T47D (cell line): ENCODE measurements at places on chromosomes 13 and 19.
A peak's percentile ranks its signal among the peaks of the same experiment; 100 is the strongest.

DNA sequence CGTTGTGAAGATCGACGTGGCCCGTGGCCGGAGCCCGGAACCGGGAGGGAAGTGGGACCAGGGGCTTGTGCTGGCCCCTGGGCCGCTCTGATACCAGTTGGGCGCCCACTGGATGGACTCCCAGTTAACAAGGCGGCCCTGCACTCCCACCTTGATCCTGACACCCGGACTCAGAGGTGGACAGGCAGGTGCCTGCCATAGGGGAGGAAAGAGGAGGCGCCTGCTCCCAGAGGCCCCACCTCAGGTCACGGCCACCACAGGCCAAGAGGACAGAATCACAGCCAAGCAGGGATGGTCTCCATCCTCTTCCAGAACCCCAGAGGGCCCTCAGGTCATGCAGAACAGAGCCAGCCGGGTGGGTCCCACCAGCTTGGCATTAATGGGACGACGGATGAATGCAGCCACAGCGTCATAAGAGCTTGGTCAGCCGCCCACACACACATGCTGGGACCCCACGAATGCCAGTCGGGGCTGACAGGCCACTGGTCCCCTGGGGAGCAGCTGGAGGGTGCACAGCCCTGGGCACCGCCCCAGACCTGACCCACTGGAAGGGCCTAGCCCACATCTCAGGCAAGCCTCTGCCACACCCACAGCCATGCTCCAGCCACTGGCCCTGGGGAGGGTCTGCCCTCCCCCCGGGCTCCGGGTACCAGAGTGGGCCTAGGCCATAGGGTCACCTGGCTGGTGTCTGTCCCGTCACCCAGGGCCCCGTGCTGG is 9.6 kb upstream of the KLF16 start:
- no peak for DNase-seq

- no peak for DNase-seq
Measured at GRCh38 chr13:49021953-49022352, 46.2 kb downstream of the FNDC3A start.

GRCh38 chr13:60772726-60773125 is 375.7 kb downstream of the TDRD3 start:
- DNase-seq, result no peak

GRCh38 chr13:44574466-44574855 is 1.7 kb downstream of the TSC22D1 start:
- no peak for DNase-seq

GRCh38 chr19:3723883-3724282 is 15.7 kb downstream of the TJP3 start:
- DNase-seq, result no peak

DNA sequence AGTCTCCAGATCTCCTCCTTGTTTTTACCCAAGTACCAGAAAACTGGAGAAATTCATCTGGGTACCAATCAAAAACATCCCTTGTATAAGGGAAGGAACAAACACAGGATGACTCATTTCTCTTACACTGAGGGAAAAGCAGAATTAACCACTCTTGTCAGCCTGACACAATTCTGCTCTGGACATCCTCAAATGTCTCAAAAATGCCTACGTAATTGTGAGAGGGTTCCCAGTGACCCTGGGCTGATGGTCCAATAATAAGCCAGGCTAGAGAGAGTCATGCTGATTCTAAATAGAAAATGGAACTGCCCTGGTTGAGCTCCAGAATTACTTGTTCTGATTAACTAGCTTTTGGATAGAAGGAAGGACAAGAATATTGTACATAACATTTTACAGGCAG is 14.5 kb downstream of the ZNF708 start:
- no peak for DNase-seq

- no peak for DNase-seq
Measured at GRCh38 chr13:20043207-20043925, 84.8 kb downstream of the ZMYM2 start.

DNA sequence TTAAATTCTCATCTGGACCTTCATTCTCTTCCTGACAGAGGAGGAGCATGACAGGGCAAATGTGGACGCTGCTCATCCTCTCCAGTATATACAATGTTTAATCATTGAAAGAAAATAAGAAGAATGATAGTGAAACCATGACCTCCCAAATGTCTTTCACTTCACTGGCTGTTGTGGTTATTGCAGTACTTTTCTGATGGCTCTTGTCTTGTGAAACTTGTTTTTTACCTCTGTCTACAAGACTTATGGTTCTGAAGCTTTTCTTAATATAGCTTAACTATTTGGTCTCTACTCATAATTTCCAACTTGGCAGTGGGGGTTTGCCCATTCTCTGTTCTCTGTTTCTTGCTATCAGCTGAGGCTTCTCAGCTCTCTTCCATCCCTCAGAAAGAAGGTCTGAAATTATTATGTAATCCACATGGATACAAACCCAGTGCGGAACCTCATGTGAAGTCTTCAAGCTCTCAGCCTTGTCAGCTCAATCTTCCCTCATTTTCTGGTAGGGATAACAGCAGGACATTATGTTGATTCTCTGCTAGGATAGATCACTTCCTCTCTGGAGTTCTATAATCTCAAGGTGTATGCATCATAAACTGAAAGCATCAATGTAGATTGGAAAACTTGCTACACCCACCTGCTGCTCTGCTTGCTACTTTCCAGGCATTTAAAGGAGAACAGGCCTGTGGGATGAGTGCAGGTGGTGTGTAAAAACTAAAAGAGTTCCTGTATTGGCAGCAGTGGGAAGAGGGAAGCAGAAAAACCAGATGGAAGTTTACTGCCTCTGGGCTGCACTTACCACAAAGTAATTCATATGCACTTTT is 250.3 kb upstream of the HTR2A start:
- DNase-seq, result no peak

DNA sequence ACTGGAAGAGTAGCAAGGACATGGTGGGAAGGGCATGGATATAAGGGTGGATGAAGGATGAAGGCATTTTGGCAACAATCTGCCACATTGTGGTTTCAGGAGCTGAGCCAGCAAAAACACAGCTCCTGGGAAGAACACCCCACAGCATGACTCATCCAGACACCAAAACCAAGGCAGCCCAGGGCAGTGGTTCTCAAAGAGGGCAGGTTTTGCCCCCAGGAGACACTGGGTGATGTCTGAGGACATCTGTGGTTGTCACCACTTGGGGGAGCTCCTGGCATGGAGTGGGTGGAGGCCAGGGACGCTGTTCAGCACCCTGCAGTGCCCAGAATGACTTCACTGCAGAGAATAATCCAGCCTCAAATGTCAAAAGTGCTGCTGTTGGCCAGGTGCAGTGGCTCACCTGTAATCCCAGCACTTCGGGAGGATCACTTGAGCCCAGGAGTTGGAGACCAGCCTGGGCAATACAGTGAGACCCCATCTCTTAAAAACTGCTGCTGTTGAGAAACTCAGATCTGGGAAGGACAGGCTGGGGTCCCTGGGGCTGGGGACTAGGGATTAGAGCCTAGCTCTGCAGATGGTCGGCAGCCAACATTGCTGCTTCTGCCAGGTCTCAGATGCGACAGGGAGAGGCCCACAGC is 16.1 kb downstream of the ZFR2 start:
- peak; percentile 41 for DNase-seq

DNA sequence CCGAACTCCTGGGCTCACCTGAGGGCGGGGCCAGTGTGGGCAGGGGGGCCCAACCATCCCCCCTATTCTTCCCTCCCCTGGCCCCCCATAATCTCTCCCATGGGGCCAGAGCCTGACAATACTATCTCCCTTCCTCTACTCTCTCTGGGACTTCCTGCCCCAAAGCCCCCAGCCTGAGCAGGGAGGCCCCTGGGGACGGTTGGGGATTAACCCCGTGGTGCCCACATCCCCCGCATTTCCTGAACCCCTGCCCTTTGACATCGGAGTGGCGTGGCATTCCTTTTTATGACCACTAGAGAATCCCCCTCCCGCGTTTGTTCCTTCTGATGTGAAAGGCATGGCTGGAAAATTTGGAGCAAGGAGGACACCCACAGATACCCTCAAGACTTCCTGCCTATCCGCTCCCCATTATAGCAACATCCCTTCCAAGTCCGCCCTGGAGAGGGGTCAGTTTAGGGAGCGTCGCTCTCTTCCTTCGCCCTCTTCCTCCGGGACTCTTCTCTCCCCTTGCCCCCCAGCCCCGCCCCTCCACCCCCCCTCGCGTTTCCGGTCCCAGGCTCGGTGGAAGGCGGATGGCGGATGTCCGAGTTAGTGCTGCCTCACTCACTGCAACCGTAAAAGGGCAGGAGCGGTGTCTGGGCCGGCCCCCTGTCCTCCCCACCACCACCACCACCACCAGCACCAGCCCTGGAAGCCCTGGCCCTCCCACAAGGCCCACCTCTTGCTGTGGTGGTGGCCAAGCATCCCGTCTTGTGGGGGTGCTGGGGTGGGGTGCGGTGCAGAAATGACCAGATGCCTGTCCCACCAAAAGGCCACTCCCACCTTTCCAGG is 1.8 kb downstream of the VASP start:
- DNase-seq, result peak; percentile 61

GRCh38 chr19:6667114-6667627 is 2.8 kb downstream of the TNFSF14 start:
- no peak for DNase-seq

GRCh38 chr19:42420055-42420544 is 7.1 kb downstream of the LIPE start:
- DNase-seq, result peak; percentile 47

- DNase-seq, result no peak
Measured at GRCh38 chr13:93037780-93038179, 188.8 kb upstream of the GPC6 start.

DNA sequence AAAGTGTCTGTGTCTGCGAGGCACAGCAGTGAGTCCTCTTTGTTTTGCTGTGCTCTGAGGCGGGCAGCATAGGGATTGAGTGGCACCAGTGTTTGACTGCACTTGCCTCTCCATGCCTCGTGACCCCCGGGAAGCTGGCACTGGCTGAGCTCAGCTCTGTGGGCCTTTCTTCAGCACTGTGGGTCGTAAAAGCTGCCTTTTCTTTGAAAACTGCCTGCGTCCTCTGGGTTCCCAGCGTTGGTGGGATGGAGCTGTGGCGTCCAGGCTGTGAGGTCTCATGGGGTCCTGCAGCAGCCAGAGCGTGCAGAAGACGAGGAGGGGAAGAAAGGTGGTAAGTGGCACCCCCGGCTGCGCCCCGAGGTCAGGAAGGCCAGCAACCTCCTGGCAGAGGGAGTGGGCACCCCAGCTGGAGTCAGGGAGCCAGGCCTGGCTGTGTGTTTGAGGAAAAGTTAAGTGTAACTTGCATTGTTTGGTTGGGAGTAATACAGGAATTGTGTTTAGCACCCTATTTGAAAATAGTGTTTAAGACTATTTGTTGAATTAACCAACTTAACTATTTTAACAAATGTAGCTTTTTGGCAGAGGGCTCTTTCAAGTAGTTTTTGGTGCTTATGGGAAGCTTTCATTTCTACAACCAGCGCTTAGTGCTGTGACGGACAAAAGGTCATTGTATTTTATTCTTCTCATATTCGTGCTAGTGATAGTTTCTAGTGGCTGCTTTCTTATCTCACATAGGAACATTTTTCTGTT is 79.3 kb upstream of the TEX29 start:
- no peak for DNase-seq

GRCh38 chr13:73136776-73137175 is 78.0 kb downstream of the KLF5 start:
- no peak for DNase-seq

GRCh38 chr19:55703790-55704215 is 28.8 kb downstream of the EPN1 start:
- no peak for DNase-seq

DNA sequence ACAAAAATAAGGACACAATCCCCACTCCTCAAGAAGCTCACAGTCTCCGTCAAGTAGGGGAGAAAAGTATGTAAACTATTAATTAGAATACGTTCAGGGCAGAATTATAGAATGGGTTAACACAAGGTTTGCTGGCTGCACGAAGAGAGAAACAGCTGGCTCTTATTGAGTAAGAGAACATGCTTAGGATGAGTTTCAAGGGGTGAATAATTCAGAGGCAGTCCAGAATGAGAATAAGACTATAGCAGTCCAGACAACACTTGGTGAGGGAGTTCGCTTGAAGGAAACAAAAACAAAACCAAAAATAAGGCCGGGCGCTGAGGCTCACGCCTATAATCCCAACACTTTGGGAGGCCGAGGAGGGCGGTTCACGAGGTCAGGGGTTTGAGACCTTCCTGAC is 61.9 kb downstream of the THSD1 start:
- DNase-seq, result no peak

GRCh38 chr13:24854311-24854710 is 90.3 kb downstream of the RNF17 start:
- DNase-seq, result no peak

- DNase-seq, result no peak
Measured at GRCh38 chr13:112618501-112618900, 30.5 kb upstream of the TUBGCP3 start.

GRCh38 chr19:48271531-48272151 is 1.8 kb downstream of the ZNF114 start:
- DNase-seq, result peak; percentile 3

DNA sequence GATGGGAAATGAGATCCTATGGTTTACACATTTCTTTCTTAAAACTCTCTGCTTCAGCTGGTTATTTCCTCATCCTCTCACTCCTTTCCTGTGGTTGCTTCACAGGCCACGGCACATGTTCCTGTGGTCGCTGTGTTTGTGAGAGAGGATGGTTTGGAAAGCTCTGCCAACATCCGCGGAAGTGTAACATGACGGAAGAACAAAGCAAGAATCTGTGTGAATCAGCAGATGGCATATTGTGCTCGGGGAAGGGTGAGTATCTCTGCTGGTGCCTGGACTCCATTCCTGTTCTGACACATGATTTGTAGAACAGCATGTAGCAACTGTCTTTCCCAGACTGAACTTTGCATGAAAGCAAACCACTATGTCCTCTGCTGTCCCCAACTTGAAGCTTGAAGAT is 254.2 kb downstream of the ITGBL1 start:
- no peak for DNase-seq

- DNase-seq, result no peak
Measured at GRCh38 chr19:45354241-45354842, 13.8 kb downstream of the KLC3 start.

GRCh38 chr13:44969551-44970484 is 19.5 kb downstream of the NUFIP1 start:
- peak; percentile 51 for DNase-seq

DNA sequence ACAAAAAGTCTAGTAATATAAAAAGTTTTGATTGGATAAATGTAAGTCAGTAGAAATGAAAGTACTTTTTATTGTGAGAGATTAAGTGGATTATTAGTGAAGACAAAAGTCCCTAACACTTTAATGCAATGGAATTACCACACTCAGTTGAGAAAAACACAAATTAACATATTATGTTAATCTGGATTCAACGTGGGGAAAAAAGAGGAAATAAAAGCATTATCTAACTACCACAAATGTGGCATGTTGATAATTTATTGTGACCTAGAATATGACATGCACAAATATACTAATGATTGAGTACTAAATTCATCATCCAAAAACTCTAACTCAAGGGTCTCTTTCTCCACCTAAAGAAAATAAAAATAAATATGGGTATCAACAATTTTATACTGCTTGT is 41.5 kb downstream of the FOXO1 start:
- DNase-seq, result no peak
